ENCODE measurements at places on chromosomes 13 and 19.
A peak's percentile ranks its signal among the peaks of the same experiment; 100 is the strongest.

DNA sequence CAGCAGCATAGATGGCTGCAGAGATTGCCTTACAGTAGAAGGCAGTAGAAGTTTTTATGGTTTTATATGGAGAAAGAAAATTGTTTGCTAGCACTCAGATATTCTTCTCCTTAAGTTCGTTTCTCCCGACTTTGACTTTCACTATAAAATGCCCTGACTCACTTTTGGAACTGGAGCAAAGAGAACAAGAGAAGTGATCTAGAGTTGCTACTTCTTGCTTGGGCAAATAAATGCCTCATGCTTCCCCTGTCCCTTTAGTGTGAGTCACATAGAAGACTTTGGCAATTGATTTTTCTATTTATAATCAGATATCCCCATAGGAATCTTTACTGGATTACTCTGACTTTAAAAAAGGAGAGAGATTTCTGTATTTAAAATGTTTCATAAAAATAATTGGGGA, 46.9 kb downstream of the ITGBL1 start:
- no peak for DNase-seq

DNA sequence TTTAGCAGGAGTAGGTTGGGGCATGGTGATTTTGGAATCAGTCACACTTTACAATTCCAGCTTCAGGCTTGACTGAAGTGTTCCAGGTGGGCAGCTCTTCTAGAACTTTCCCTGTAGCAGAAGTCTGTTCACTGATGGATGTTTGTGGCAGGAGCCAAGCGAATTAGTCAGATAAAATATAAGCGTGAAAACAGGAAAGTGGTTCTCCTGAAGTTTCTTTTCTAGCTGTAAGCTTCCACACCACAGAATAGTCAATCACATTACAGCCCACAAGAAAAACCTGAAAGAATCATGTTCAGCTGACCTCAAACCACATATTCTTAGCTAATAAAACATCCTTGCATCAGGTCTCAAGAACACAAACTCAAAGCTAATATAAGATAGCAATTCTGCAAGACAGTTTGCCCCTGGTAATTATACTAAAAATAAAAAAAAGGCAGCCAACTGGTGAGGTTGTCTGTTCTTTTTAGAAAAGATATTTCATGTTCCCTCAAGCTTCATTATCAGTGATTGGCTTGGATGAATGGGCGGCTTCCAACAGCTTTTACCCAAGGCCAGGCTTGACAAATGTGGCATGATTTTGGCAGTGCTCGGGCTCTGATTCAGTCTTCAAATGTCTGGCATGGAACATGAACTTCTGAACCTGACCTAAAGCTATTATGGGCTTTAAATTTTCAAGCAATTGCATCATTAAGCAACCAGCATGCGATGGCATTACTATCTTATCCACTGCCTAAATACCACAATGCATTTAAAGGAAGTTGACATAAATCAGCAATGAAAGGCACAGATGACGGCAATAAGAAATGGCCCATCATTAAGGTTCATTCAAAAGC, 136.8 kb downstream of the DCLK1 start:
- no peak for DNase-seq

DNA sequence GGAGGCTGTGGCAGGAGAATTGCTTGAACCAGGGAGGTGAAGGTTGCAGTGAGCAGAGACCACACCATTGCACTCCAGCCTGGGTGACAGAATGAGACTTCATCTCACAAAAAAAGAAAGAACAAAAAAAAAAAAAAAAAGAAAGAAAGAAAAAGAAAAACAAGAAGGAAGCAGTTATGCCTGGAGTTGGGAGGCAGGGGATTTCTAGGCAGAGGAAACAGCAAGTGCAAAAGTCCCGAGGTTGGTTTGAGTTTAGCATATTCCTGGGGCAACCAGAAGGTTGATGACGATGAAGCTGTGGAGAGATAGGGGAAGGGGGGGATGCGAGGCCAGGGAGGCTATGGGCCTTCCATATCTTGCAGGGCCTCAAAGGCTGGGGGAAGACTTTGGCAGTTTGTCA, 11.5 kb upstream of the EML2 start:
- no peak for DNase-seq

DNA sequence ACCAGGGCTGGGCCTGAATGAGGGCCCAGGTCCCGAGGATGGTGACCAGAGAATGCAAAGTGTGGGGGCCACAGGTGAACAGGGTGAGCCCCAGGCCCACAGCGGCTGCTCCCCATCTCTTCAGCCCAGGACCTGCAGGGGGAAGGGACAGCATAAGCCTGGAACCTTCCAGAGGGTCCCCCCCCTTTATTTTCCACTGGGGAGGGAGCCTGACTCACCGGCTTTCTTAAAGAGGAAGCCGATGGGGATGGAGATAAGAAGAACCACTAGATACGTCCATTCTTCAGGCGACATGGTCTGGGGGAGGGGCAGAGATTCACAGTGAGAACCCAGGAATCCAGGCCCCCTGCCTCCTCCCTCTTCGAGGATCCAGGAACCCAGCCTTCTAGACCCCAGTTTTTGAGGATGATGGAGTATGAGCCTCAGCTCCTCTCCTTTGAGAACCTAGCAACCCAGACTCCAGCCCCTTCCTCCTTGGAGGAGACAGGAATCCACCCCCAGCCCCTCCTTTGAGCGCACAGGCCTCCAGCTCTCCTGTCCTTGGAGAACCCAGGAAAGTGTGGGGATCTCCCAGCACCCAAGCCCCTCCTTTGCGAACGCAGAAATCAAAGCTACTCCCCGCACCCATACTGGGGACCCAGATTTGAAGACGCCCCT, 1.0 kb downstream of the MBOAT7 start:
- no peak for DNase-seq

DNA sequence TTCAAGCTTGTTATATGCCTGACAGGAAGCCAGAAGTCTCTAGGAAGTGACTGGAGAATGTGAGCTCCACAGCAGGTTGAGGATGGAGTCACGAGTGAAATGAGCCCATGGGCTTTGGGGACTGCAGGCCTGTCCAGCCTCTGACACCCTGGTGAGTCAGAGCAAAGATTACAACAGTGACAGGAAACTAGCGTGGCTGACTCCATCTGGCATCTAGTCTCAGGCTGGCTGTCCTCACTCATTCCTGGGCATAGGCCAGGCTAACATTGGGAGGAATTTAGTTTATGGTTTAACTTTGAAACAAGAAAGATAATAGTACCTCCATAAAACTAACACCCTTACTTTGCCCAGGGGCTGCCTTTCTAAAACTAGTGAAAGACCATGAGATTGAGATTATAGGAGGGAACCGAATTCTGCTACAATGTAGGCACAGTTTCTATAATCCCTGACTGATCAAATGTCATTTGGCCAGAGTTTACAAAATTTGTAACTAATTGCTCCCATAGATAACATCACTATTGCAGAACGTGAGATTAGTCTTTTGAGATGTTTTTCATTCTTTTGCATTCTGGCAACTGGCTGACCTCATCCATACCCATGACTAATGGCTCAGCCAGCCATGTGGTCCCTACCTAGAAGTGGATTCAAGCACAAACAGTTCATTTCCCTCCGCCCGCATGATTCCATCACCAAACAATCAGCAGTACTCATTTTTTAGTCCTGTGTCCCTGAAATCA, 28.4 kb downstream of the PSG1 start:
- DNase-seq = no peak

GRCh38 chr19:5553892-5554291, 13.9 kb downstream of the TINCR start:
- no peak for DNase-seq

GRCh38 chr13:84380866-84381265, 498.6 kb upstream of the SLITRK1 start:
- no peak for DNase-seq

DNA sequence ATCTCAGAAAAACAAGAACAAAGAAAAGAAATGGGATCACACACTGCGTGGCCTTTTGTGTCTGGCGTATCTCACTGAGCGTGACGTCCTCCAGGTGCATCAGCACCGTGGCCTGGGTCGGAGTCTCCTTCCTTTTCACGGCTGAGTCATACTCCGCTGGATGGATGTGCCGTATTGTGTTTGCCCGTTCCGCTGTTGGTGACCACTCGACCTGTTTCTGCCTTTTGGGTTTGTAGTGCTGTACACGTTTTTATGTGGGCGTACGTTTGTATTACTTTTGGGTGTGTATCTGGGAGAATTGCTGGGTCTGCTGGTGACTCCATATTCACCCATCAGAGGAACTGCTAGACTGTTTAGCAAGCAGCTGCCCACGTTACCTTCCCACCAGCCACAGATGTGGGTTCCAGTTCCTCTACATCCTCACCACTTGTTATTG, 11.4 kb downstream of the ARID3A start:
- DNase-seq = no peak

GRCh38 chr13:92901739-92902138, 324.9 kb upstream of the GPC6 start:
- DNase-seq = peak; percentile 77

DNA sequence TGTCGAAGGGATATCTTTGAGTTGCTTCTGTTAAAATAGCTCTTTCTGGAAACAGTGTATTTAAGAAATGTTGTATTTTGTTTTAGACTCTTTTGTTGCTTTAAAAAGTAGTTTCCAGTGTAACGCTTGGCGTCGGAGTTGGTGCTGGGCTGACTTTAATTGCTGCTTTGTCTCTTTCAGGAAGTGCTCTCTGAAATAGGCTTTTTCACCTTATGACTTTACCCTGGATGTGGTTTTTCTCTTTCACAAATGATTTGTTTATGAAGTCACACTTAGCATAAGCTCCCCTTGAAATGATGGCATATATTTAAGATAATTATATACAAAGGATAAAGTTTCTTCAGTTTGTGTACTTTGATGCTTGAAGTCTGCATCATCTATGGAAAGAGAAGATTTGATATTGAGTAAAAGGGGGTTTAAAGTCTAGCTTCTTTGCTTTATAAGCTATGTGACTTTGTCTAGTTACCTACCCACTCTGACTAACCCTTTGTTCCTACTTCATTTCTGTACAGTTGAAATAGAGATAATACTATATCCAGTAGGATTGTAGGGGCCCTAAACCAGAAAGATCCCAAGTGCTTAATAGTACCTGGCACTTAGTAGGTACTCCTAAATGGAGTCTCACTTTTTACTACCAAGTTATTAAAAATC, at the start of gene GPR18:
Gene GPR18 (minus strand): TSS at position 170 of the 651 bp plus-strand sequence. CDS start 2,507 bp downstream, outside the sequence.
- DNase-seq = no peak

GRCh38 chr13:79456656-79457365, 24.1 kb upstream of the NDFIP2 start:
- no peak for DNase-seq

DNA sequence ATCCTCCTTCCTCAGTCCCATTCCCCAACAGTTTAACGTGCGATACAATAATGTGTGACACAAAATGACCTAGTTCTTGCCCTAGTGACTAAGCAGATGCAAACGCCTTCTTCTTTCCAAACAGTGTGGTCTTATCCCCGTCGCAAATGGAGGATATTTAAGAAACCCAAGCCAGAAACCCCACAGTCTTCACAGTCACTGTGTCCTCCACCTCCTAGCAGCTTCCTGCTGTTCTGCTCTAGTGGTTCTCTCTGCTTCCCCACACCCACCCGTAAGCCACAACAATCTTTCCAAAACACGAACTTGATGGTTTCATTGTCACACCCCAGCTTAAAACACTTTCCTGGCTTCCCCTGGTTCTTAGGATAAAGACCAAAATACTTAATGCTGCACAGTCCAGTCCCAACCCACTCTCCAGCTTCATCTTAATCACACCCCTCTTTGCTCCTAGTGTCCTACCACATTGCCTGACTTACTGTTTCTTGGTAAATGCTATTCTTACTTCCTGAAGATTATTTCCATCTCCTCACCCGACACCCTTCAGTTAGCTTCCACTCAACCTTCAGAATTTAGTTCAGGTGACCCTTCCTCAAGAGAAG, 32.3 kb downstream of the ITM2B start:
- DNase-seq = no peak

DNA sequence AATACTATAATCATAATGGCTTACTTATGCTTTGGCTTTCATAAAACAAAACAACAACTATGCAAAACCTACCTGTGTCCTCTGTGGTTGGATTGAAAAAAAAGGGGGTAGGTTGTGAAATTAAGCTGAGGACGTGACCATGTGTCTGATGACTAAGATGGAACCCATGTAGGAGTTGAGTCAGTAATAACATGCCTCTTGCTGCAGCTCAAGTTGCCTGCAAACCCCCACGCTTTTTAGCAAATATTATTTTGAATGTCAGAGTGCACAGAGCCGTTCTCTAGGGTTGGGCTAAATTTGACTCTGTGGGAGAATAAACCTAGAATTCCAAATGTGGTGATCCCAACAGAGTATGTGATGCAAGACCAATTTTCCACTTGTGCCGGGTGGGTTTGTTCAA, 209.3 kb downstream of the KCNRG start:
- DNase-seq = no peak

DNA sequence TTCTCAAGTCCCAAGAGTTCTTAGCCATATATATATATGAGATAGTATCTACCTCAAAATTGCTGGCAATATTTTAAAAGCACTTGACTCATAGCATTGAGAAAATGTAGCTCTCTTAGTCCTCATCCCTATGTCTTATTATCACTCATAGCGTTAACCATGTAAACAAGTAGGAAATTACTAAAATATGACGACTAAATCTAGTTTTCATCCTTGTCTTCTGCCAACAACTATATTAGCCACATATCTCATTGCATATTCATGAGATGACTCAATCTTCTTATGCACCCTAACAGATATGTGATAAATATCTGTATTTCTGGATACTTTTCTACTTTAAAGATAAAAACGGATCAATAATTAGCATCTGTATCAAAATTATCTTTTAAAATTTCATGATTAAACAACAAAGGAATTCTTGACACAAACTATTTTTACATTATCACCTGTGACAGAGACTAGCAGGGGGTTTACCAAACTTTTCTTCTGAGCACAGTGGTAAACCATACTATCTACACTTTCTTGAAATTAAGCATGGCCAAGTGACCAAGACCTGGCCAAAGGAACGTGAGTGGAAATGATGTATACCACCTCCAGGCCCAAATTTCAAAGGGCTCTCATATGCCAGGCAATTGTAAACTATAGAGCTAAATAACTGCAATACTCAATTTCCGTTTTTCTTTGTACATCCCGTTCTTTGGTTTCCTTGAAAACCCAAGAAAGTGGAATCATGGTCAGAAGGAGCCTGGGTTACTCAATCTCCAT, 45.7 kb downstream of the ZC3H13 start:
- no peak for DNase-seq

DNA sequence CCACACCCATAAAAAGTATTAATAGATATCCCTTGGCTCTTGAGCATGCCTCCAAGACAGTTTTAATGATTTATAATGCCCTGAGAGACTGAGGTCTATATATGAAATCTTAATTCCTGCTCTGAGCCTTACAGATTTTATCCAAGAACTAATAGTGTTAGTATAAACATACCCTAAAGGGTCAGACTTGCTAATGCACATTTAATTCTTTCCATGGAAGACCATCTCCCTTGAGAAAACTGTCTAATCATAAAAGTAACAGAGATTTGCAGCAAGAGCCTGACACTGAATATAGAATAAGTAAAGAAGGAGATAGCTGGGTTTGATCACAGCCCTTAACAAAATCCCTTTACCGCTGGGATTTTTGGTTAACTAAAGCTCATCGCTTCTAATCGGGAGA, 650.8 kb upstream of the KLF12 start:
- DNase-seq = no peak

All from SHP77 (cell line).